ENCODE measurements at places on chromosomes 11 and 22.

DNA sequence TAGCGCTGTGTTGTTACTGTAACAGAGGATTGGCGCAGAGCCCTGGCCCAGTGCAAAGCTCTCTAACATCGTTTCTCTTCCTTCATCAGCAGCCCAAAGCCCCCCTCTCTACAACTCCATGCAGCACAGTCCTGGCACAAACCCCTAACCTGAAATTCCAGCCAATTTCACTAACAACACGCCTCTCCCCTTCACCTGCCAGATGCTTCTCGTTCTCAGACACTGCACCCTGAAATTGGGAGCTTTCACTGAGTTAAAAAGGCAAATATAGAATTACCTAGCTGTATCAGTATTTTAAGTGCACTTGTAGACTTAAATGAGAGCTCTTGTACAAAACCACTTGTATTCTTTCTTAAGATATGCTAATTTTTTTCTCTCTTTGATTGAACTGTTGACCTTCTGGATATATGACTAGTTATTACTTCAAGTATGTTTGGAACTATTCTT is 16.3 kb downstream of the GRAP2 start:
- no peak for DNase-seq

DNA sequence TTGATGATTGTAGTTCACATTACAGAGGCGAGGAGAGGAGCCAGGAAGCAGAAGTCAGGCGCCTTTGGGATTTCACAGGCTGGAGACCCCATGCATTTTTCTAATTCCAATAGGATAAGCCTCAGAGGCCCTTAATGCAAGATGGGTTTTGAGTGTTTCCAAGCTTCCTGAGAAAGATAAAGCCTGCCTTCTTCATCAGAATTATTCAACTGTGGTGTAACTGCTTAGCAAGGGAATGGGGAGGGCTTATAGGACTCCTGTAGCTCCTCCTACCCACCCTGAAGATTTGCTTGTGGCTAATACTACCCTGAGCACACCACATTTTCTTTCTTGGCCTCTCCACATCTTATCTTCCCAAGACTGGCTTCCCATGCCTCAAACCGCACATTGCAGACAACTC is 151.1 kb upstream of the ISX start:
- DNase-seq: no peak

GRCh38 chr11:71447791-71448256 is 369 bp downstream of the DHCR7 start:
- DNase-seq: no peak

DNA sequence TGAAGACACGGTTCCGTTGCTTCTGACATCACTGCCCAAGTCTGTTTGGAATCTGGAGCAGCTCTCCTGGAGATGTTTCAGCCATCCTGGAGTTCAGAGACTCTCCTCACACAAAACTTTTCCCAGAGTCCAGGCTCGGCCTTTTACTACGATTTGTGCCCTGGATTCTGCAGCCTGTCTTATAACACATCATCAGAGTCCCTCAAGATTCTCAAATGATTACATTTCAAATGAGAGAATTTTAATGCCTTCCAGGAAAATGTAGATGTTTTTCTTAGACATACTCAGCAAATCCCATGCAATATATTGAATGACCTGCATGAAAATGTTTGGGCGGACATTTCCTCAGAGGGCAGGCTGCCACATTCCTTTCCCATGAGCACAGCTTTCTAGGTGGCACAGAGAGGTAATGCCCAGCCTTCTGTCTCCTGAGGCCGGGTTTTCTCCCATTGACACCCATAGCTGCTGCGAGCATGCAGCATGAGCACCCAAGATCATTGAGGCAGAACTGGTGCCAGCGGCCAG is 129.1 kb downstream of the SNX19 start:
- DNase-seq: no peak

- DNase-seq: no peak
Observed at GRCh38 chr11:123702696-123703095, 38.8 kb downstream of the ZNF202 start.

GRCh38 chr11:10602945-10603344 is 34.5 kb upstream of the LYVE1 start:
- DNase-seq: no peak

- DNase-seq: no peak
Observed at GRCh38 chr11:33018840-33019239, 3.2 kb downstream of the DEPDC7 start.

GRCh38 chr22:35418088-35418487 is 18.1 kb downstream of the MCM5 start:
- DNase-seq: no peak

- DNase-seq: no peak
Observed at GRCh38 chr11:105144887-105145286, 5.3 kb upstream of the CARD18 start.

DNA sequence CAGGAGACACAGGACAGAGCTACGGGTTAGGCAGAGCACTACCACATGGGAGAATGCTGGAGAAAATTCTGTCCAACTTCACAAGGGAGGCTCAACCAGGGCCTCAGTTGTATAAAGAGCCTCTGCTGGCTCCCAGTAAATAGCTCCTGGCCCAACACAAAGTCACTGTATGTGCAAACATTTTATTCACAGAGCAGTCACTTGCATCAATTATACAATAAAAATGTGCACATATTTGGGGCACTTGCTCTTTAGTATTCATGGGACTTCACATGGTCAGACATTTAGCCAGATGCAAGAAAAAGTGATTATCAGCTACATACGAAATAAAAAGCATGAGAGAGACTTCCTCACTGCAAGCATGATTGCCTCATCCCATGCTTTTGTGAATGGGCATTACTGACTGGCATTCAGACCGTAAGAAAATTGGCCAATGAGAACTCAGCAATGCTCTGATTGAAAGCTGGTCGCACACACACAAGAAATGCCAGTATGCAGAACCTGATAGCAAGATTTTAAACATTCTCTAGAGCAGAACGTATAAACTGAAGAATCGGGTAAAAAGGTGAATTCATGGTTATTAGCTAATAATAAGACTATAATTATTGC is 39.4 kb downstream of the BLID start:
- DNase-seq: no peak

GRCh38 chr11:33531743-33532181 is 168.9 kb downstream of the C11orf91 start:
- no peak for DNase-seq

DNA sequence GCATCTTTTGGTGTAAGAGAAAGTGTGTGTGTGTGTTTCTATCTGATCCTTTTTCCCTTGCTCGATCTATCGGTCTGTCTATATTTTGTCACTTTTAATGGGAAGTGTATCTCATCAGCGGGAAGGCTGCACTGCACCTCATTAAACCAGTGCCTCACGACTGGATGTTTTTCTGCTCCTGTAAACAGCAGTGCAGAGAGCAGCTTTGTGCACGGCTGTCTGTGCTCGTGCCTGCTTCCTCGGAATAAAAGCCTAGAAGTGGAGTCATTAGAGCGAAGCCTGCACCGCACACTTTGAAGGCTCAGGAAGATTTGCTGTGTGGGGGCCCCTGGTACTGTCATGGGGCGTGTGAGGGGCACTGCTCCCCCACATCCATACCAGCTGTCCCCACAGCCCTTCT is 27.0 kb upstream of the PARVG start:
- no peak for DNase-seq

GRCh38 chr11:78179459-78180071 is 8.9 kb downstream of the KCTD21 start:
- DNase-seq: no peak

- no peak for DNase-seq
Observed at GRCh38 chr11:109945626-109946321, 147.4 kb upstream of the ZC3H12C start.

DNA sequence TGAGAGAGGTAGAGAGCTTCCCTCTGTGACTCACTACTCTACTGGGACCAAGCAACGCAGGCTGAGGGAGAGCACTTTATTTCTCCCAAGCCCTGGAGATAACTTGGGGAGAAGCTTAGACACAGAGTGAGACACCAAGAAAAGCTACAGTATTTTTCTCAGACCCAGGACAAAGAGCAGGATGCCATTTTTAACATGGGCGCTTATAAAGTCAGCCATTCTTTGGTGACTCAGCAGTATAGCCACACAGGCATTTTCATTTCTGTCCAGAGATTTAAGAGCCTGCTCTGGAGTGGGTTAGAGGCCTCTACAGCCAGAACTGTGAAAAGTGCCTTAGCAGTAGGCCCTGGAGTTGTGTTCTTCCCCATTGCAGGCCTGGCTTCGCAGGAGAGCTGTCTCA is 55.0 kb upstream of the GLYAT start:
- no peak for DNase-seq

DNA sequence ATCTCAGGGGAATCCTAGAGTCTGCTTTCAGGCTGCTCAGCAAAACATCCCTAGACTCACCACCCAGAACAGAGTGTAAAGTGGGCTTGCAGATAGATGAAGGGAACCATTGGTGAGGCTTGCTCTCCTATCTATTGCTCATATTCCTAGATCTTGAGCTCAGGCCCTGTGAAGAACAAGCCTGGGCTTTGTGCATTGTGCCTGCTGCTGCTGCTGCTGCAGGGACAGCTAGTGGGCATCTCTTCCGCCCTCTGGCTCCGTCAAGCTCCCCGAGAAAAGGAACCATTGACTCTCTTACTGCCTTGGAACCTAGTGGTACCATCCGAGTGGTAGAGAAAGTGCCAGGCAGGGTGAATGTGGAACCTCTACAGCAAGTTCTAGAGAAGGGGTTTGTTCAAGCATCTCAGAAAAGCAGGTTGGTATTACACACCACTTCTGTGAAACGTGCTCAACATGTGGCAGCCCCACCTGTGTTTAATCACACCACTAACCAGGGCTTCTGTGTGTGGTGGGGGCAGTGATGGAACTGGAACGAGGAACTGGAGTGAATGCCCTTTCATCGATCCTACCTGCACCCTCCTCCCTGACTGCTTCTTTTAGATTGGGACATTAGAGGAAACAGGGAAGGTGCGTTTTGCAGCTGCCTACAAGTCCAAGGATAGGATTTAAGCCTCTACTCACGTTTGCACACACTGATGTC is 4.4 kb downstream of the BACE1-AS start:
- DNase-seq: no peak

- no peak for DNase-seq
Observed at GRCh38 chr22:27919942-27920755, 1.1 kb upstream of the PITPNB start.

All from DMS 273 treated with DMSO at 0.1 percent for 48 hours (cell line).